ENCODE measurements at places on chromosomes 13 and 19.
A peak's percentile ranks its signal among the peaks of the same experiment; 100 is the strongest.

DNA sequence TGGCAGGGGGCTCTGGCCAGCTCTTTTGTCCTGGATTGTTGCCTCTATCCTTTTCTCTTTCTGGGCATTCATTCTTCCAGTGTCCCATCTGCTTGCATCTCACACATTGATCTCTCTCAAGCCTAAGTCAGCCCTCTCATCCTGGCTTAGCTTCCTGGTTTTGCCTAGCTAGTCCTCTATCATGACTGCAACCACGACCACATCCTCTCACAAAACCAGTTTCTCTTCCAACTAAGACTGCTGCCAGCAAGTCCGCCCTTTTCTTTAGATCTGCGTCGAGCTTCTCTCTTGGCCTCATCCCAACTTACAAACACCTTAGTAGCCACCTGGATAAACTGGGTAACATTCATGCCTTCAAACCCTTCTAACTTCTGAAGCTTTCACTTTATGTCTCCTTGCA, 212.2 kb upstream of the HTR2A start:
- no peaks in the 10 kb centered on the region for H3K4me1 ChIP-seq
- H3K27ac ChIP-seq, result no peak overlapping the region
- H3K4me3 ChIP-seq, result no peak overlapping the region
- H3K27me3 ChIP-seq, result no peaks in the 10 kb centered on the region
- no peaks in the 10 kb centered on the region for H3K36me3 ChIP-seq
- no peak for DNase-seq

DNA sequence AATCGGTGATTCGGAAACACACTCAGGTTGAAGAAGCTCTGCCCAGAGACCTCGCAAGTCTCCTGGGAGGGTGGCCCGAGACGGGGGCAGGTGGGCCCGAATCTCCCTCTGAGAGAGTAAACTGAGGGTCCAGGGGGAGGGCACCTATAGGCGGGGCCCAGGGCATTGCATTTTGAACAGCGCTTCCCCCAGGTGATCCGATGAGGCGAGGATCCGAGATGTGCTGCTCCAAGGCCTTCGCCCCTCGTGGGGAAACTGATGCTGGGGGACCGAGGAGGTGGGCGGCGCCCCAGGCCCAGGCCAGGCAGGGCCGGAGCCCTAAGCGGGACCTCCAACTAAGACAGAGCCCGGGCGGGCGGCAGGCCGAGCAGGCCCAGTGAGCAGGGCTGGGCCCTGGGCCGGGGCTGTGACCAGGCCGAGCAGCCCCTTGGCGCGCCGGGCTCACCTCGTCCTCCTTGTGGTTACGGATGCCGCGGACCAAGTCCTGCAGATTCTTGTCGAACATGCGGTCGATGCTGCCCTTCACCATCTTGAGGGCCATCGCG, 500 bp downstream of the AP3D1 start:
- H3K27ac ChIP-seq, result peak overlapping the region; percentile 76
- H3K36me3 ChIP-seq, result peaks cover 9% of the 10 kb centered on the region
- no peaks in the 10 kb centered on the region for H3K27me3 ChIP-seq
- peak overlapping the region; percentile 100 for H3K4me3 ChIP-seq
- H3K4me1 ChIP-seq, result peaks cover 63% of the 10 kb centered on the region

- peaks cover 18% of the 10 kb centered on the region for H3K4me1 ChIP-seq
- no peak for DNase-seq
- H3K27me3 ChIP-seq, result peaks cover 15% of the 10 kb centered on the region
- no peak overlapping the region for H3K4me3 ChIP-seq
Measured at GRCh38 chr19:16342002-16342715, 17.5 kb downstream of the KLF2 start.

- no peaks in the 10 kb centered on the region for H3K4me1 ChIP-seq
- no peaks in the 10 kb centered on the region for H3K36me3 ChIP-seq
- H3K27me3 ChIP-seq, result peaks cover 50% of the 10 kb centered on the region
- H3K4me3 ChIP-seq, result no peak overlapping the region
- H3K27ac ChIP-seq, result no peak overlapping the region
- no peak for DNase-seq
Measured at GRCh38 chr13:45852494-45852893, 941 bp upstream of the SIAH3 start.

DNA sequence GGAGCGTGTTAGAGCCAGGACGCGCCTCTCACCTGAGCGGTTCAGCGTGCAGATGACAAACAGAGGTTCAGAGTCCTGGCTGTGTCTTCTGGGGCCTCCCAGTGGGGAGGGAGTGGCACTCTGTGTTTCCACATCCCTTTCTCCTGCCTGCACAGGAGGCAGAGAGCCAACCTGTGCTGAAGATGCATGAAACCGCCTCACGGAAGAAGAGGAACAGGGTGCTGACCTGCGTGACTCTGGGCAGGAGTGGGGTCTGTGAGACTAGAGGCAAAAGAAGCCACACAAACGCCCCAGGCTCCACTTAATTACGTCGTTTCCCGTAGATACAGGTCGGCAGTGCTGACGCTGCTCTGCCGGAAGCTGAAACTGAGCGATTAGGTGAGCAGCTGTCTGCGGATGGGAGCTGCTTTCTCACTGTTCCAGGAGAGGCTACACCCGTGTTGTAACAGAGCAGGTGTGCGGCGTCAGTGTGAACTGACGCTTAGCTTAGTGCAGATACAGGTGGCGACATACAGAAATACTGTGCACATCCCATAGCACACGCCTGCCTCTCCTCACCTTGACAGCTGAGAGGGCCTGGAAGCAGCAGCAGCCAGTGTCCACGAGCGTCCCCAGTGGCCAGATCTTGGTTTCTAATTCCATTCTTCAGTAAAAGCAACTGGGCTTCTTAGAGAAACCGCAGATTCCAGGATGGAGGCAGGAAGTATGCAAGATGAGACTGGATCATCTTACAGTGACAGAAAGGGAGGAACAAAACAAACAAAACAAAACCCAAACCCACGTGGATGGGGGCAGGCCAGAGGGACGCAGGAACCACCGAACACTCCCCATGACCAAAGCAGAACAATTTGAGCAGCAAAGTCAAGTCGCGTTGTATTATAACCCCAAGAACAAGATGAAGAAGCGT, 37.7 kb upstream of the MCF2L start:
- H3K36me3 ChIP-seq, result no peaks in the 10 kb centered on the region
- peak; percentile 59 for DNase-seq
- peak overlapping the region; percentile 53 for H3K4me3 ChIP-seq
- H3K27me3 ChIP-seq, result no peaks in the 10 kb centered on the region
- peaks cover 59% of the 10 kb centered on the region for H3K4me1 ChIP-seq
- H3K27ac ChIP-seq, result peak overlapping the region; percentile 59

- no peak overlapping the region for H3K4me3 ChIP-seq
- H3K27ac ChIP-seq, result no peak overlapping the region
- no peaks in the 10 kb centered on the region for H3K4me1 ChIP-seq
- no peaks in the 10 kb centered on the region for H3K27me3 ChIP-seq
Measured at GRCh38 chr13:33917190-33917589, 99.2 kb downstream of the RFC3 start.

- no peak overlapping the region for H3K27ac ChIP-seq
- DNase-seq, result no peak
- no peaks in the 10 kb centered on the region for H3K36me3 ChIP-seq
- H3K4me1 ChIP-seq, result peaks cover 11% of the 10 kb centered on the region
- H3K4me3 ChIP-seq, result peak overlapping the region; percentile 68
- H3K27me3 ChIP-seq, result peaks cover 7% of the 10 kb centered on the region
Measured at GRCh38 chr19:41927497-41928192, 604 bp downstream of the ERFL start.

DNA sequence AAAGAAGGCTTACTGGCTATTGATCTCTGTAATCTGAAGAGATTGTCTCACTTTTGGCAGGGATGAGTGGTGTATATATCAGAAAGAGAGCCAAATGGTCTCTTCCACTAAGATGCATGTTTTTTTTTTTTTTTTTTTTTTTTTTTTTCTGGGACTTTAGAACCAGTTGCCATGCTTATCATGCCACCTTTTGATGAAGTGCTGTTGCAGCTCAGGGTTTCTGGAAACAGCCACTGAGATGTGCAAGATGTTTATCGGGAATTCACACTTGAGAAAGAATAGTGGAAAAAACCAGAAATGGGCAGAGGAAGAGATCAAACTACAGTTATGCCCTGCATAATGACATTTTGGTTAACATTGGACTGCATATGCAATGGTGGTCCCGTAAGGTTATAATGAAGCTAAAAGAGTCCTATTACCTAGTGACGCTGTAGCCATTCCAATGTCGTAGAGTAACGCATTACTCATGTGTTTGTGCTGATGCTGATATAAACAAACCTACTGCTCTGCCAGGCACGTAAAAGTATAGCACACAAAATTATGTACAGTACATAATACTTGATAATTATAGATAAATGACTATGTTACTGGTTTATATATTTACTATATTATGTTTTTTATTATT, 121.0 kb downstream of the KLF5 start:
- no peak overlapping the region for H3K4me3 ChIP-seq
- no peaks in the 10 kb centered on the region for H3K36me3 ChIP-seq
- no peaks in the 10 kb centered on the region for H3K27me3 ChIP-seq
- DNase-seq, result no peak
- H3K27ac ChIP-seq, result no peak overlapping the region

DNA sequence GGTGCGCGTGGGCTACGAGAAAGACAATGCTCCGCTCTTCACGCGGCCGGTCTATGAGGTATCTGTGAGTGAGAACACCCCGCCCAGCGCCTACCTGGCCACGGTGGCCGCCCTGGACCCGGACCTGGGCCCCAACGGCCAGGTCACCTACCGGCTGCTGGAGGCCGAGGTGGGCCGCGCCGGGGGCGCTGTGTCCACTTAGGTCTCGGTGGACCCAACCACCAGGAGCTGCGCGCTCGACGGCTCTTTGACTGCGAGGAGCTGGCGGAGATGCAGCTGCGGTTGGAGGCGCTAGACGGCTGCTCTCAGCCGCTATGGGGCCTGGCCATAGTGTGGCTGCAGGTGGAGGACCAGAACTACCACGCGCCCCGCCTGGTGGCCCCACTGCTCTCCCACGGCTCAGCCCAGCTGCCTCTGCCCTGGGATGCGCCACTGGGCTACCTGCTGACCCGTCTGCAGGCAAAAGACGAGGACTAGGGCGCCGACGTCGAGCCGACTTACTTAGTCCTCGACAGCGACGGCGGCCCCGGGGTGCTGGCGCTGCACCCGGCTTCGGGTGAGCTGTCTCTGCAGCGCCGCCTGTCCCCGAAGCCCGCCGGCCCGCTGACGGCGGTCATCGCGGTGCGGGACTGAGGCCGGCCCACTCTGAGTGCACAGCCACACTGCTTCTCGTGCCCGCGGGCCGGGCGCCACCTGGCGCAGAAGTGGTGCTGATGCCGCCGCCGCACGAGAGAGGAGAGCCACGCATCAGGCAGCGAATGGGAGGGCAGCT, 173.0 kb downstream of the OLFM4 start:
- no peaks in the 10 kb centered on the region for H3K36me3 ChIP-seq
- DNase-seq, result no peak
- no peak overlapping the region for H3K27ac ChIP-seq
- H3K4me3 ChIP-seq, result no peak overlapping the region
- no peaks in the 10 kb centered on the region for H3K27me3 ChIP-seq

- peaks cover 8% of the 10 kb centered on the region for H3K4me1 ChIP-seq
- DNase-seq, result peak; percentile 9
- H3K36me3 ChIP-seq, result no peaks in the 10 kb centered on the region
- no peak overlapping the region for H3K27ac ChIP-seq
Measured at GRCh38 chr13:72808917-72809500, 27.1 kb downstream of the PIBF1 start.

DNA sequence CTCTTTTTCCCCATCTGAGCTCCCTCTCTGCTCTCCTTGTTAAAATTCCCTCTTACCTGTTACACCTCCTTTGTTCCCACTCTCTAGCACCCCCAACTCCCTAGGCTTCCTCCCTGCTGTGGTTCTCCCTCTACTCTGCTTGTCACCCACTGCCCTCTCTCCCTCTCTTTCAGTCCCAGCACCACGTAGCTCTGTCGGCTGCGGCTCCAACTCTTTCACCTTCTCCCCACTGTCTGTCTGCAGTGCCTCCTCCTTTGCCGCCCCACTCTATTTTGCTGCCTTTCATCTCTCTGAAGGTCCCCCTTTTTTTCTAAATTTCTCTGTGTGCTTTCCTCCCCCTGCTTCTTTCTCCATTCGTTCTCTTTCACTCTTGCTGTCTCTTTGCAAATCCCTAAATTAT, 1.1 kb downstream of the ZNF836 start:
- peaks cover 20% of the 10 kb centered on the region for H3K4me1 ChIP-seq
- no peak for DNase-seq
- H3K27me3 ChIP-seq, result no peaks in the 10 kb centered on the region
- H3K27ac ChIP-seq, result no peak overlapping the region
- H3K4me3 ChIP-seq, result peak overlapping the region; percentile 83

GRCh38 chr13:91817250-91817649, 418.8 kb downstream of the GPC5 start:
- H3K27ac ChIP-seq, result no peak overlapping the region
- no peaks in the 10 kb centered on the region for H3K36me3 ChIP-seq
- peak; percentile 1 for DNase-seq
- no peaks in the 10 kb centered on the region for H3K4me1 ChIP-seq

DNA sequence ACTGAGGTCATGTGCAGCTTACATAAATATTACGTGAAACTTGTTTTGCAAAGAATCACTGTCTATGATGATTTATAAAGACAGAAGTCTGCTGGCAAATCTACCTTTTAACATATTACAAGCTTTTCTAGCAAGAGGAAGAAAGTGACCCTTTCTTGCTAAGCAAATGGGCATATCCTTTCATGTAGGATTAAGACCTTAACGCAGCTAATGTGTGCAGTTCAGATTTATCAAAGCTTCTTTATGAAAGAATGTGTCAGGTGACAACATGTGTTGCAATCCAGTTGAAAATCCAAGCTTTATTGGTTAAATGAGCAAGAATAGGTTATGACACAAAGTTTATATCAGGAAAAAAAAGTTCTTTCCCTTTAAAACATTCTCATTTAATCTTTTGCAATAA, 115.6 kb upstream of the NBEA start:
- H3K27me3 ChIP-seq, result no peaks in the 10 kb centered on the region
- DNase-seq, result peak; percentile 3
- no peaks in the 10 kb centered on the region for H3K36me3 ChIP-seq
- H3K4me1 ChIP-seq, result peaks cover 8% of the 10 kb centered on the region

DNA sequence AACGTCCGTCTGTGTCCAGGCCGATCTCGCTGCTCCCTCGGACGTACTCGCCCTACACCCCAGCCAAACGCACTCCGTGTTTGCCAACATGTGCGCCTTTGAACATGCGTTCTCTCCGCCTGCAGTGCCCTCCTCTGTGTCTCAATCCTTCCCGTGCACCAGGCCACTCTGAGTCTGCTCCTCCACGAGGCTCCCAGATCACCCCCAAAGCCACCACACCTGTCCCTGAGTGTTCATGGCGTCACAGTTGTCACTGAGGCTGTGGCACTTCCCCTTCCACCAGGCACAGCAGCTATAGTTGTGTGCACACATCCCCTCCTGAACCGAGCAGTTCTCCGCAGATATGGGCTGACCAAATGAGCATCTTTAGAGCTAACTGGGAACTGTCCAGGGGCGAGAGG, 35.6 kb downstream of the RASA3 start:
- no peak overlapping the region for H3K27ac ChIP-seq
- peaks cover 4% of the 10 kb centered on the region for H3K27me3 ChIP-seq
- H3K4me3 ChIP-seq, result no peak overlapping the region
- DNase-seq, result no peak
